ENCODE measurements at places on chromosomes 7 and 10.

GRCh38 chr7:100221231-100221718 lies 1.5 kb downstream of the PVRIG start:
- DNase-seq = peak; percentile 74

- DNase-seq = no peak
Observed at GRCh38 chr7:148962440-148962822, 65.9 kb downstream of the PDIA4 start.

- no peak for DNase-seq
Observed at GRCh38 chr7:130723784-130724183, 10.2 kb downstream of the KLF14 start.

GRCh38 chr10:70940834-70941568 lies 52.6 kb upstream of the PCBD1 start:
- DNase-seq = no peak

DNA sequence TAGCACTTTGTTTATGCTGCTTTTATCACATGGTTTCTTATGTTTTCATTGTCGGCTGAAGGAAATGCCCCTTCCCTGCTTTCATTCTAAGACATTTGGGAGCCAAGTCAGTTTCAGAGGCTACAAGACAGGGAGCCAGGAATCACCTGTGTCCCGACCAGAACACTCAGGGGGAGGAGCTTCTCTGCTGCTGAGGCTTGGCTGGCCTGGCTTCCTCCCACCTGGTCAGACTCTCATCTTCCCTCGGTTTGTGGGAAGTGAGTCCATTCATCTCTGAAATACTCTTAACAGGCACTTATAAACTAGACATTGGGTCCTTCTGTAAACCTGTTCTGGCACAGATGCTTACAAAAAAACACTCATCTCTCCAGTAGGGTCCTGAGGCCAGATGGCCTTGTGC lies 19.6 kb upstream of the GOLGA7B start:
- no peak for DNase-seq

DNA sequence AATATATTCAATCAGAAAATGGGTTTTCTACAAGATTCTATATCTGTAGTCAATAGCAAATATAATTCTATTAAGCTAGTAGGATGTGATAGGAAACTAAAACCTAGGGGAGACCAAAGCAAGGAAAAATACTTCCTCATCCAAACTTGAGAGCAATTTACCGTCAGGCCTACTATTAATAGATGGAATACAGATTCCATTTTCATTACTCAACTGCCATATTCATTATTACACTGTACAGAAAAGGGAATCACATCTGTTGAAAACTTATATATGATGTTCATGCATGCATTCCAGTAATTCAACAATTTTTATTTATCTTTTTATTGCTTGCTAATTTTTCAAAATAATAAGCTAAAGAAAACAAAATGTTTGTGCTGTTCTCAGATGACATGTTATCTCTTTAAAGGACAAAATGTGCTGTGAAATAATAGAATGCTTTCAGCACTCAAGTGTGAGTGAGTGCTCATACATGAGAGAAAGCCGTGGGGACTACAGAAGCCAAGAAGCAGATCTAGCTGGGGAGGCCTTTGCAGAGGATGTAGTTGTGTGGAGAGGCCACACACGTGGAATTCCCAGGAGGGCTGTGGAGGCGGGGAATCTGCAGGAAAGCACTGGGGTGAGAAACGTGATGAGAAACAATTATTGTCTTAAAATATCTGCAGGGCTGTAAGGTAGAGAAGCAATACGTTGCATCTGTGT lies 110.0 kb downstream of the EGFR start:
- DNase-seq = no peak

GRCh38 chr7:140631602-140632001 lies 9.0 kb downstream of the DENND2A start:
- DNase-seq = no peak

GRCh38 chr7:12490107-12490688 lies 80.3 kb upstream of the SCIN start:
- no peak for DNase-seq

DNA sequence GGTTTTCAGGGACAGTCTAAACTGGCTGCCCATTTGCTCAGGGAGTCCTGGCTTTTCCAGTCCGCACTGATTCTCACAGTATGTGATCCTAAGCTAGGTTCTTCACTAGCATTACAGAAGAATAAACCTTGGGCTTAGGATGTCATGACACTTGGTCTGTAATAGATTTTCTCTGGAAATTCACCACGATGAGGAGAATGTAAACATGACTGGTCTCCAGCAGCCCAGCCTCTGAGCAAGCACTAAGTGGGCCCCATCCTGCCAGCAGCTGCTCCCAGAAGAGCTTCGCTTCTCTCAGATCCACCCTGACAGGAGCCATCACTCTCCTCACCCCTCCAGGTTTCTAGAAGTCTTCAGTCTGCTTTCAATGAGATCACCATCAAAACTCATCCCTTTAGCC lies 103.7 kb upstream of the ZPBP start:
- no peak for DNase-seq

DNA sequence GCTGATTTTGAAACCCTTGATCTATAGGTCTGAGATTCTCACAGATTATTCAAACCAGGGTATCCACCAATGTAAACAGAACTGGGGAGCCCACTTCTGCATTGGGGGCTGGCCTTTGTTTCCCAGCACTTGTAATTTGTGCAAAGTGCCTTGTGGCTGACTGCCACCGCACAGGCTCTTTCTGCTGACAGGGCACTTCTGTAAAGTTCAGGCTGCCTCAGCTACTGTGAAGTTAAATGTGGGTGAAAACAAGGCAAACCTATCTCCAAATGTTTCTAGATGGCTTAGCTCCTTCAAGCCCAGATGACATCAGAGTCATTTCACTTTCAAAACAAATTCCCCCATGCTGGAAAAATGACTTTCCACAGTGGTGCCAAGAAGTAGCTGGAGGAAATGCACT lies 54.7 kb downstream of the GRID1 start:
- DNase-seq = no peak

- peak; percentile 32 for DNase-seq
Observed at GRCh38 chr7:75842836-75843446, 29.3 kb upstream of the CCL24 start.

GRCh38 chr10:124665558-124665957 lies 78.6 kb downstream of the FAM53B start:
- DNase-seq = no peak

DNA sequence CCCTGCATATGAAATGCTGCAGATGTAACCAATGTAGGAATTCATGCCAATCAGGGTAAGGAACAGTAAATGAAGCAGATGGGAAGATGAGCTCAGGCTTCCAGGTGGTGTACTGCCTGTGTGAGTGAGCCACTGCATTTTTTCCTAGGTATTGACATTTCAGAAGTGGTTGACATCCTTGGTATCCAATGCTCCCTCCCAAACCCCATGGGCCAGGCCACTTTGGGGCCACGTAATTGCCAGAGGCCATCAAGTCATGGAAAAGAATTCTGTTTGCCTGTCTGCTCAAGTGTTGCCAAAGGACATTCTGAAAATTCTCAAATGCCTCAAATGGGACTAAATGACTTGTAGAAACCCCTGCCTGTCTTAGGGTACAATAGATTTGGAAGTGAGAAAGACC lies 384.6 kb downstream of the GATA3 start:
- DNase-seq = no peak

GRCh38 chr7:68805159-68805558 lies 793.1 kb upstream of the AUTS2 start:
- DNase-seq = no peak

DNA sequence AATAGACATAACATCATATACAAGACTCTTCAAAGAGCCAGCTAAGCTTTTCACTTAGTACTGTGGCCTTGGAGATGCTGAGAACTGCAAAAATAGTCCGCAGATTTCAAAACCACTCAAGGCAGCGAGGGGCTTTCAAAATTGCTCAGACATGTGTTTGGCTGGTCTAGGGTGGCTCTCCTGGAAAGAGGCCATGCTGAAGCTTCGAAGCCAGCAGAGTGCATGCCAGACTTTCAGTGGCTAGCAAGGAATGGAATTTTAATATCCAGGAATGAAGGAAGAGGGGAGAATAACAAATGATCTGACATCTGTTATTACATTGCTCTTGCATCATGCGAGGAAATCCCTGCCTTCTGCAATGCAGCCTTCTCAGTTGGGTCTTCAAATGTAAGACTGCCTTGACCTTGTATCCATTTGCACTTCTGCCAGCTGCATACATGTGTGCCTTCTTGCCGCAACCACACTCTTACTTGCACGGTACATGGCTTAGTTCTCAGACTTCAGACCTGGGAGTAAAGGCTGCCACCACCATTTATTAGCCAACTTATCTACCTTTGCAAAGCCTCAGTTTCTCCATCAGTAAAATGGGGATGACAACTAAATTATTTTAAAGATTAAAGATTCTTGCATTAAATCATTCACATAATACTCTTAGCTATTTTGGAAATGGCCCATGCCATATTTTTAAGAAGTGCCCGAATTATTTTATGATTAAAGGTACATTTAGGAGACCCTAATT lies 55.9 kb downstream of the ITIH5 start:
- DNase-seq = no peak

- DNase-seq = no peak
Observed at GRCh38 chr7:30914596-30914995, 2.9 kb downstream of the AQP1 start.

- no peak for DNase-seq
Observed at GRCh38 chr7:80014511-80014910, 120.1 kb upstream of the GNAI1 start.

- peak; percentile 93 for DNase-seq
Observed at GRCh38 chr7:4883372-4884144, at the start of gene RADIL. RADIL (minus strand) TSS chr7:4883716; CDS start chr7:4878139, 5,577 bp downstream.

DNA sequence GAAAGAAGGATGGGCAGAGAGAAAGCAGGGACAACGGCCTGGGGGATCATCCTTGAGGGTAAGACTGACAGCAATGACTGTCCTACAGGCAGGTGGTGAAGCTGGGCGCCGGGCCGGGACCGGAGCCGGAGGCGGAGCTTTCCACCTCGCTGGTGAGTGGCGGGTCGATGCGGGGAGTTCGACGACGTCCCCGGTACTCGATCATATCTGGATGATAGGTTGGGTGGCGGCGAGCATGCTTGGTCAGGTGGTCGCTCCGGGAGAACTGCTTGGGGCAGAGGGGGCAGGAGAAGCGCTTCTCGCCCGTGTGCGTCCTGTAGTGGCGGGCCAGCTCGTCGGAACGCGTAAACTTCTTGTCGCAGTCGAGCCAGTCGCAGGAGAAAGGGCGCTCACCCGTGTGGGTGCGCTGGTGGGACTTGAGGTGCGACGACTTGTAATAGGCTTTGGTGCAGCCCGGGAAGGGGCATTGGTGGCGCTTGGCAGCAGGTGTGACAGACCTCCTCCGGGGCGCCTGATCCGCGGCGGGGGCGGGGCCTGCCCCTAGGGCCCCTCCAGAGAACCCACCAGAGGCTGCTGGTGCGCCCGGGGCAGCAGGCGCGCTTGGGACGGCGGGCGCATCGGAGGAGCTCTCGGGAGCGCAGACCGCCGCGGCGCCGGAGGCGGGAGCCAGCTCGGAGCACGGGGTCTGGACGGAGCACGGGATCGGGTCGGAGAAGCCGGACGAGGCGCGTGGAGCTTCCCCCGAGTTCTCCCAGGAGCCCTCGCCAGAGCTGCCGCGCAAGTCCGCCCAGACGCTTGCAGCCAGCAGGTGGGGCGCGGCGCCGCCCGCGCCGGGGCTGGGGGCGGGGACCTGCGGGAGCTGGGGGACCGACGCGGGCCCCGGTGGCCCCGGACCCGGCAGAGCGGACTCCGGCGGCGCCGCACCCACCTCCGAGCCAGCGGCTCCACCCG lies 752 bp downstream of the KLF14 start:
- DNase-seq = no peak

GRCh38 chr10:52805414-52806285 lies 33.1 kb upstream of the MBL2 start:
- no peak for DNase-seq

DNA sequence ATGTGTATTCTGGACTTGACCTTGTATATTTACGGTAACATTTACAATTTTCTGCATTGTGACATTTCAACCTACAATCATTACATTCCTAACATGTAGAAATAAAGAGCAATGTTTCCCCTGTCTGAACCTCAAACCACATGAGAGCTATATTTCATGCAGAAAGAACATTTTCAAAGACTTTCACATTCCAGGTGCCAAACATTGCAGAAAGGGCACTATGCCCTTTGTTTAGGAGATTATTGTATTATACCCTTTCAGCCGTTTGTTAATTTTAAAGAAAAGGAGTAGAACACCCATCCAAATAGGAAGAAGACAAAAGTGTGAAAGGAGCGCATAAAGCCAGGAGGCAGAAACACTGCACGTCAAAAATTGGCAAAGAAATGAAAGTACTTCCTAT lies 260.4 kb downstream of the RELN start:
- DNase-seq = no peak

DNA sequence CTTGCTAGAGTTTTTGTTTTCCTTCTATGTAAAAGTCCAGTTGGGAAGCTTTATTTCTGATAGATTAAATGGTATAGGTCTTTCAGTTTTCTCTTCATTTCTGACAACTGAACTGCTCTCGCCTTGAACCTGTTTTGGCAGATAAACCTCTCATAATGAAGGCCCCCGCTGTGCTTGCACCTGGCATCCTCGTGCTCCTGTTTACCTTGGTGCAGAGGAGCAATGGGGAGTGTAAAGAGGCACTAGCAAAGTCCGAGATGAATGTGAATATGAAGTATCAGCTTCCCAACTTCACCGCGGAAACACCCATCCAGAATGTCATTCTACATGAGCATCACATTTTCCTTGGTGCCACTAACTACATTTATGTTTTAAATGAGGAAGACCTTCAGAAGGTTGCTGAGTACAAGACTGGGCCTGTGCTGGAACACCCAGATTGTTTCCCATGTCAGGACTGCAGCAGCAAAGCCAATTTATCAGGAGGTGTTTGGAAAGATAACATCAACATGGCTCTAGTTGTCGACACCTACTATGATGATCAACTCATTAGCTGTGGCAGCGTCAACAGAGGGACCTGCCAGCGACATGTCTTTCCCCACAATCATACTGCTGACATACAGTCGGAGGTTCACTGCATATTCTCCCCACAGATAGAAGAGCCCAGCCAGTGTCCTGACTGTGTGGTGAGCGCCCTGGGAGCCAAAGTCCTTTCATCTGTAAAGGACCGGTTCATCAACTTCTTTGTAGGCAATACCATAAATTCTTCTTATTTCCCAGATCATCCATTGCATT lies 27.1 kb downstream of the MET start:
- DNase-seq = no peak

DNA sequence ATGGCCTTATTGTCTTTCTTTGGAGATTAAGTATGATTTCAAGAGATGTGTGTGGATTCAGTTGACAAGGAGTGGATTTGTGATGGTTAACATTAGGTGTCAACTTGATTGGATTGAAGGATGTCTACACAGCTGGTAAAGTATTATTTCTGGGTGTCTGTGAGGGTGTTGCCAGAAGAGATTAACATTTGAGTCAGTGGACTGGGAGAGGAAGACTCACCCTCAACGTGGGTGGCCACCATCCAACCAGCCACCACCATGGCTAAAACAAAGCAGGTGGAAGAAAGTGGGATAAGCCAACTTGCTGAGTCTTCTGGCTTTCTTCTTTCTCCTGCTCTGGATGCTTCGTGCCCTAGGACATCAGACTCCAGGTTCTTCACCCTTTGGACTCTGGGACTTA lies 76.1 kb downstream of the GPR37 start:
- DNase-seq = no peak

GRCh38 chr7:77667459-77668086 lies 28.7 kb upstream of the RSBN1L start:
- DNase-seq = no peak
